ENCODE measurements at places on chromosomes 3 and 15.

GRCh38 chr15:74549816-74550215 is 8.8 kb downstream of the ARID3B start:
- no peak overlapping the region for H3K4me3 ChIP-seq
- no peak overlapping the region for H3K27ac ChIP-seq
- H3K36me3 ChIP-seq, result peaks cover 18% of the 10 kb centered on the region
- DNase-seq, result no peak
- H3K27me3 ChIP-seq, result no peaks in the 10 kb centered on the region
- H3K4me1 ChIP-seq, result peaks cover 60% of the 10 kb centered on the region

- H3K4me3 ChIP-seq, result no peak overlapping the region
- H3K4me1 ChIP-seq, result peaks cover 9% of the 10 kb centered on the region
- H3K27me3 ChIP-seq, result no peaks in the 10 kb centered on the region
- no peak for DNase-seq
- no peak overlapping the region for H3K27ac ChIP-seq
- H3K36me3 ChIP-seq, result no peaks in the 10 kb centered on the region
These were observed 2.5 kb downstream of the CCDC80 start for GRCh38 chr3:112638327-112639020.

DNA sequence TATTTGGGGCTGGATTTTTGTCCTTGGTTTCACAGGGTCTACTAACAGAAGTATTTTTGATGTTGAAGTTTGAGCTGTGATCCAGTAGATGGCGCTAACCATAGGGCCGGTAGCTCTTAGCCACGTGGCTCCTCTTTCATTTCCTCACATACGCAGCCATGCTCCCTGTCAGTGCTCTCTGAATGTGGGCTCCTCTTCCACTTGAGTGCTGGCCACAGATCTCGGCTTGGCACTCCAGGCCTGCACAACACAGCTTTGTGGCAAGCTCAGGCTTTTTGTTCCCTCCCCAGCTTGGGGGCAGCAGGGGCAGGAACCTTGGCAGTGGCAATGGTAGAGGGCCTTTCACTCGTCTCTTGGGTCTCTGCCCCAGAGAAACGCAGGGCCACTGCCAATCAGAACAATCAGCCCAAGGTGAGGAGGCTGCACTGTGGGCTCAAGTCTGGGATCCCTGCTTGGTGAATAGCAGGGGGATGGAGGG is 18.6 kb upstream of the DNAAF4 start:
- H3K36me3 ChIP-seq, result no peaks in the 10 kb centered on the region
- peak; percentile 69 for DNase-seq
- no peak overlapping the region for H3K27ac ChIP-seq
- no peaks in the 10 kb centered on the region for H3K4me1 ChIP-seq
- no peak overlapping the region for H3K4me3 ChIP-seq

DNA sequence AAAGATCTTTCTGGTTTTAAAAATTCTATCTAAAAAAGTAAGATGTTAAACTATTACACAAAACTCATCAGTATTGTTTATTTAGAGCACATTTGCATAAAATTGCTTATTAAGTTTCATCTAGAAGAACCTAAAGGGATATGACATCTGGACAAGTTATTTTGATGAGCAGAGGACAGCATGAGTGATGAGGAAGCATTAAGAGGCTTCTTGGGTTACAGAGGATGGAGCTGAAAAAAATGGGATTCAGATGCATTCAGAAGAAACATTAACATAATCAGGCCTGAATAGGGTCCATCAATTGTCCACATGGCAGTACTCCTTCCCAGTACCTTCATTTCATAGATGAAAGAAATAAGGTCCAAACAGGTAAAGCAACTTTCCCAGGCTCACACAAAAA is 41.6 kb downstream of the IMPG2 start:
- no peaks in the 10 kb centered on the region for H3K36me3 ChIP-seq
- no peak overlapping the region for H3K27ac ChIP-seq
- no peaks in the 10 kb centered on the region for H3K27me3 ChIP-seq
- no peak overlapping the region for H3K4me3 ChIP-seq

DNA sequence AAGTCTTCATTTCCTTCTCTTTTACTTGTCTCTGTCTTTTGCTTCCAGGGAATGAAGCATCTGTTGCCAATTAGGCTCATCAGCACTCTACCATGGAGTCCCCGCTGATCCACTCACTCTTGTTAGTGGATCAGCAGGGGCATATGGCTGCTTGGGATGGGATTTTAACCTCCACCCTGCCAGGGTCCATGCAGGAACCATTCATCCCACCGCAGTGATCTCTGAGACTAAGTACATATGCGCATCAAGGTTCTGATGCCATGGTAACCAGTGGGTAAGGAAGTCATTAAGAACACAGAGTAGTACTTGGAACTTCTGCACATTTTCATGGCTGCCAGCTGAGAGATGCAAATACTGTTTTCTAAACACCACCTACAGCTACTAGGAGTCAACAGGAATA is 374.0 kb upstream of the ALCAM start:
- no peaks in the 10 kb centered on the region for H3K4me1 ChIP-seq
- no peaks in the 10 kb centered on the region for H3K36me3 ChIP-seq

- no peak overlapping the region for H3K27ac ChIP-seq
- no peaks in the 10 kb centered on the region for H3K27me3 ChIP-seq
- no peak overlapping the region for H3K4me3 ChIP-seq
- no peak for DNase-seq
- peaks cover 37% of the 10 kb centered on the region for H3K36me3 ChIP-seq
These were observed 12.2 kb downstream of the PRC1 start for GRCh38 chr15:90982135-90982534.

DNA sequence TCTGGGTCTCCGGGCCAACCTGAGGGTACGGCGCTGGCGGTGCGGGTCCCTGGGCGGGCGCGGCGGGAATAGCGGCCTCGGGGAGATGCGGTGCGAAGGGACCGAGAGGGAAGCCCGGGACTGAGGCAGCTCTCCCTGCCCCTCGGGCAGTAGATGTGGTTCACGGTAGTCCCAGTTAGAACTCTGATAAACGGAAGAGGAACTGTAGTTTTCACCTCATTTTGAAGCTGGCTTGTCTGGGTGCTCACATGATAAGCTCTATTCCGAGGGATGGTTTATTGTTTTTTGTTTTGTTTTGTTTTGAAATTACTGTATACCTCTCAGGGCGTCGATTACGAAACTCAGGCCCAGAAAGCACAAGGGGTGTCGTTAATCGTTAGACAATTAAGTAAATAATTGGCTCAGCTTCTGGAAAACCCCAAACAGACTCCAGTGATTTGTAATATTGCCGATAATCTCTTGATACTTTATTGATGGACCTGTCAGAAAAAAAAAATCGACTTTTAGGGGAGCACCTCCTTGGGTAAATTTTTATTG is 413 bp downstream of the NUSAP1 start:
- H3K36me3 ChIP-seq, result no peaks in the 10 kb centered on the region
- H3K4me3 ChIP-seq, result peak overlapping the region; percentile 92
- H3K4me1 ChIP-seq, result peaks cover 8% of the 10 kb centered on the region
- peak; percentile 51 for DNase-seq
- no peaks in the 10 kb centered on the region for H3K27me3 ChIP-seq
- H3K27ac ChIP-seq, result peak overlapping the region; percentile 81

GRCh38 chr3:158105119-158105709 is 1.0 kb downstream of the SHOX2 start:
- H3K36me3 ChIP-seq, result no peaks in the 10 kb centered on the region
- peaks cover 26% of the 10 kb centered on the region for H3K27me3 ChIP-seq
- H3K4me1 ChIP-seq, result peaks cover 5% of the 10 kb centered on the region
- no peak overlapping the region for H3K27ac ChIP-seq
- DNase-seq, result no peak

- no peak overlapping the region for H3K4me3 ChIP-seq
- no peaks in the 10 kb centered on the region for H3K4me1 ChIP-seq
- H3K27ac ChIP-seq, result no peak overlapping the region
- peaks cover 7% of the 10 kb centered on the region for H3K36me3 ChIP-seq
- no peak for DNase-seq
These were observed 13.5 kb downstream of the EAF1 start for GRCh38 chr3:15440891-15441290.

DNA sequence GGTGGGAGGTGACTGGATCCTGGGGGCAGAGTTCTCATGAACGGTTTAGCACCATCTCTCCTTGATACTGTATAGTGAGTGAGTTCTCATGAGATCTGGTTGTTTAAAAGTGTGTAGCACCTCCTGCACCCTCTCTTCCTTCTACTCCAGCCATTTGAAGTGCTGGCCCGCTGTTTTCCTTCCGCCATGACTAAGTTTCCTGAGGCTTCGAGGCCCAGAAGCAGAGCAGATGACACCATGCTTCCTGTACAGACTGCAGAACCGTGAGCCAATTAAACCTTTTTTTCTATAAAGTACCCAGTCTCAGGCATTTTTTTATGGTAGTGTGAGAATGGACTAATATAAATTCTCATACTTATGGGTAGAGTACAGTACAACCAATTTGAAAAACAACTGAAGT is 123.6 kb upstream of the BHLHE40 start:
- no peak for DNase-seq
- peaks cover 6% of the 10 kb centered on the region for H3K4me1 ChIP-seq
- H3K4me3 ChIP-seq, result no peak overlapping the region
- H3K27me3 ChIP-seq, result no peaks in the 10 kb centered on the region

- peaks cover 19% of the 10 kb centered on the region for H3K4me1 ChIP-seq
- H3K4me3 ChIP-seq, result no peak overlapping the region
These were observed 32.6 kb upstream of the RAB11A start for GRCh38 chr15:65836665-65837064.

GRCh38 chr3:64612082-64612860 is 75.5 kb downstream of the ADAMTS9 start:
- no peak overlapping the region for H3K27ac ChIP-seq
- H3K27me3 ChIP-seq, result no peaks in the 10 kb centered on the region
- no peaks in the 10 kb centered on the region for H3K4me1 ChIP-seq
- H3K4me3 ChIP-seq, result no peak overlapping the region

DNA sequence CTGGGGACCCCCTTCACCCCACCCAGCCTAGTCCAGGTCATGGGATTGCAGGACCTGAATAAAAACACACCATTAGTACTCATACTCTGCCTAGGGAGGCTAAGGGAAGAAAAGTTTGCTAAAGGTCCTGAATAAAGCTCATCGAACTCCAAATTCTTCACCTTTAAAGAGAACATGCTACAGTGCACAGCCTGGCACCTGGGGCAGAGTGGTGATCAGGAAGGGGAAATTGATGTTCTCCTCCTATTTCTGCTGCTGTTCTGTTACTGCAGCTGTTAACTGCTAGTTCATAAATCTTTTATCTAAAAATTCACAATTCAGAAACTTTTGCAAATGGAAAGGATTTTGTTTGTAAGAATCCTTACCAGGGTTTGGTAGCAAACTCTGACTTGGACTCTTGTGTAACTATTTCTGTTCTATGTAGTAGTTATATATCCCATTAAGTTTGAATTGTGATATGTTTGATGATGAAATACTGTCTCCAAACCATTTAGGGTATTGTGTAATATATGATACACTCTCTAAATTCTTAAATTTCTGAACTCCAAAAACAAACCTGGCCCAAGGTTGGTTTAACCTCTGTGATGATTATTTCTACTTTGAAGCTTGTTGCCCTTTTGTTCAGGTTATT is 27.9 kb downstream of the MCTP2 start:
- H3K27ac ChIP-seq, result no peak overlapping the region
- H3K27me3 ChIP-seq, result no peaks in the 10 kb centered on the region
- H3K36me3 ChIP-seq, result no peaks in the 10 kb centered on the region
- H3K4me1 ChIP-seq, result peaks cover 28% of the 10 kb centered on the region
- H3K4me3 ChIP-seq, result no peak overlapping the region

GRCh38 chr3:59829527-59829926 is 779.7 kb upstream of the CFAP20DC start:
- no peak overlapping the region for H3K27ac ChIP-seq
- DNase-seq, result no peak
- no peaks in the 10 kb centered on the region for H3K36me3 ChIP-seq
- H3K27me3 ChIP-seq, result no peaks in the 10 kb centered on the region

DNA sequence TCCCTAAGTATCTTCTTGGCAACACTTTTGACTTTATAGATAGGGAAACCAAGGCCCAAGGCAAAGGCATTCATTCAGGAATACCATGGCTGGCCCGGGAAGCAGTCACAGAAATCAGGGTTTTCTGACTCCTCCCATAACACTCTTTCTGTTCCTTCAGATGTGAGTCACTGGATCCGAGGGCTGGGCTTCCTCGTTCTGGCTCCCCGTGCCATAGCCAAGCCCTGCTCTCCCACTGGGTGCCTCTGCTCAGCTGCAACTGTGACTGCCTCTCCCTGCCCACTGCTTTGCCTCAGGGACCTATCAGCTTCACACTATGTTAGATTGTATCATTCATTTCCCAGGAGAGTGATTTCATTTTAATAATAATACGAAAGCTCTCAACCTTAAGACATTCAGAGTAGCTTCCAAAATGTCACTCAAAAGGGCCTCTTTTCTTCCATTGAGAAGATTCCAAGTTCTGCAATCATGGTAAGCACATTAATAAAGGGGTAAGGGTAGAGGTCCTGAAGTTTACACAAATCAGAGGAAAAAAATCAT is 50.2 kb downstream of the GABRB3 start:
- H3K36me3 ChIP-seq, result no peaks in the 10 kb centered on the region
- no peaks in the 10 kb centered on the region for H3K27me3 ChIP-seq
- no peak for DNase-seq
- H3K4me3 ChIP-seq, result no peak overlapping the region

GRCh38 chr3:141489203-141489602 is 2.4 kb downstream of the RASA2 start:
- peaks cover 7% of the 10 kb centered on the region for H3K36me3 ChIP-seq
- no peaks in the 10 kb centered on the region for H3K27me3 ChIP-seq
- H3K27ac ChIP-seq, result peak overlapping the region; percentile 92
- peak; percentile 77 for DNase-seq

DNA sequence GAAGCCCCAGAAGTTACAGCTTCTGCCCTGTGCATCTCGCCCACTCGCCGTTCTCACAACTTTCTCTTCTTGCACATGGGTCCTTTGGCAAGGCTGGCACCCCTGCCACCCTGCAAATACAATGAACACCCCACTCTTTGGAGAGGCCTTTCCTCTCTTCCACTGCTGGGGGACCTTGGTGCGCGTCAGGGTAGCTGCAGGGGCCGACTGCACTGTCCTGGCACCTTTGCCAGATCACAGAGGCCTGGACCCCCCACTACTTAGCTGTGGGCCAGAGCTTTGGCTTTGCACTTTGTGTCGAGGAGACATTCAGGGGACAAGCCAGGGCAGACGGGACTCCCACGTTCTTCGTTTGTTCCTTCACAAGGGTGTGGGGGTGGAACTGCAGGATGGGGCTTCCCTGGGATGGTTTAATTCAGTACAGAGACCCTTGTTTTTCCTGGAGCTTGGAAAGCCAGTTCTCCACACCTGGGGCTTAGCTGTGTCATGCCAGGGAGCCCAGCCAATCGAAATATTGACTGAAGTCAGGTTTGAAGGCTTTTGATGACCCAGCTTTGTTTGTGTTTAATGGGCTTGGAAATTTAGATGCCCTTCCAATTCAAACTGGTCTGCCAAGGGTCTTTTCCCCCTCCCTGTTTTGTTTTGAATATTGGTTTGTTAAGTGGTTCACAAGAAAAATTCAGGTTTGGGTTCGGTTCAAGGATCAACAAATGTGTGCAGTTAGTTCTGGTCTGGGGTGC is 256.1 kb upstream of the TLE3 start:
- no peaks in the 10 kb centered on the region for H3K27me3 ChIP-seq
- H3K36me3 ChIP-seq, result no peaks in the 10 kb centered on the region
- H3K4me3 ChIP-seq, result no peak overlapping the region
- DNase-seq, result no peak
